ENCODE measurements at places on chromosomes 4 and X. TPM values are rescaled to one million over a fixed set of nuclear protein-coding genes. Genes with fewer than 3 reads are reported as not detected.

- DNase-seq: no peak
Observed at GRCh38 chrX:150478496-150479492, 89.6 kb upstream of the MTM1 start.

GRCh38 chr4:90198086-90198847 is 71.1 kb downstream of the CCSER1 start:
- no peak for DNase-seq

DNA sequence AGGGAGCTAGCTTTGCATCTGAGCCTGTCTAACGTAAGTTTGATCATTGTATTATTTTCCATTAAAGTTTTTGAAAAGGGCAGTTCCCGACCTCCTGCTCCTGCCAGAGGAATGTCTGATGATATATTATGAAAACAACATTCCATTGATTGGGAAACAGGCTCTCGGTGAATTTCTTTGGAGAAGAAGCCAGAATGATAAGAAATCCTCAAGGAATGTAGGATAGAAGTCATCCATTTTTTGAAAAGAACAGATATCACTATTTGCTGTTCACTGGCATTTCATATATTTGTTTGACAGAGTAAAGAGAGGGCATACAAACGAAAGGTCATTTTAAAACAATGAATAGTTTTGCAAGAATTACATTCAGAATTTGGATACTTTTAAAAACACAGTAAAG is 781.0 kb upstream of the HTR2C start:
- DNase-seq: no peak

GRCh38 chr4:15649914-15650545 is 5.1 kb downstream of the FBXL5 start:
- DNase-seq: peak; percentile 62

DNA sequence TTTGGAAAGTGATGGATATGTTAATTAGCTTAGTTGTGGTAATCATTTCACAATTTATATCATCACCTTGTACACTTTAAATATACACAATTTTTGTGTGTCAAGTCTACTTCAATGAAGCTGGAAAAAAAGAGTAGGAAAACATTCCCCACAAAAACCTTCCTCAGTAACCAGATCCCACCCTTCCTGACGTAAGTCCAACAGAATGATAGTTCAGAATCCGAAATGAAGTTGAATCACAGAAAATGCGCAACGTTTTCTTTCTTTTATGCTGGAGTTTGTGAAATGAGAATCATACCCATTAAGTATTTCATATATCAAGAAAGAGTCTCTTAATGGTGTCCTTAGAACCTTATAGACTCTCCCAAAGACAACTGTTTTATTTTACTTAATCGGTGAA is 292.9 kb downstream of the USP46 start:
- DNase-seq: no peak

DNA sequence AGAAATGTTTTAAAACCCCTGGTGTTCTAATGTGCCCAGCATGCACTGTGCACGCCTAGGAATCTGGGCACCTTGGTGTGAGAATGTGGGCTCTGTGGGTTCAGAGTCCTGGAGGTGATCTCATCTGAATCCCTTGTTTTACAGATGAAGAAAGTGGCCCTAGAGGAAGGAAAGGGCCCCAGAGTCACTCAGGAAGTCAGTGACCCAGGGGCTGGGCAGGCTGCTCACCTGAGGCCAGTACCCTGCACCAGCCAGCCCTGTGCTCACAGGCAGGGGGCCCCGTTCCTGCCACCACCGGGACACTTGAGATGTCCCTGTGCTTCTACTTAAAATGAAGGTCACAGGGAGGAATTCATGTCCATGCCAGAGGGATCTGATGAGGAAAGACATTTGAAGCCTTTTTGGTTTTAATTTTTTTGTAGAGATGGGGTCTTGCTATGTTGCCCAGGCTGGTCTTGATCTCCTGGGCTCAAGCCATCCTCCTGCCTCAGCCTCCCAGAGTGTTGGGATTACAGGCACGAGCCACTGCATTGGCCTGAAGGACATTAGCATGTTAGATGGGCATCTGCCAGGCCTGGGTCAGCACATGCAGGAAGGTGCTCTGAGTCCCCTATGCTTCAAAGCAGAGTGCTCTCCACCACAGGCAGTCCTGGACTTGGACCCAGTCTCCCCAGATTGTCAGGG is 7.4 kb upstream of the S100P start:
- no peak for DNase-seq

- no peak for DNase-seq
Observed at GRCh38 chrX:106177982-106178321, 9.8 kb downstream of the PWWP3B start.

- DNase-seq: no peak
Observed at GRCh38 chrX:21929209-21929608, 11.3 kb upstream of the SMS start.

GRCh38 chr4:146510942-146511341 is 10.8 kb downstream of the SLC10A7 start:
- no peak for DNase-seq

DNA sequence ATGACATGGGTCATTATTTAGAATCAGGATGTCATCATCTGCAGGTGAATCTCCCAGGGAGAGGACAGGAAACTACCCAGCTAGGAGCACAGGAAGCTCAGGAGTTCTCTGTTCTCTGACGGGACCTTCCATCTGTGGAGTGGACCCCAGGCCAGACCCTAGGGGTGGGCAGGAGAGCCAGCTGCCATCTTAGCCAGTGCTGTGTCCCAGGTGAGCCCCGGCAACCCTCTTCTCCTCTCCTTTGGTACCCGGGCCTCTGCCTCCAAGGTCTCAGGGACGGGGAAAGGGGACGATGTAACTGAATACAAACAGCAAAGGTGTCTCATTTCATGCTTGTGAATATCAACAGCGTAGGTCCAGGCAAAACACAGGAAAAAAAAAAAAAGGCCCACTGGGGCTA is 48.5 kb downstream of the C4orf50 start:
- DNase-seq: no peak

- DNase-seq: no peak
Observed at GRCh38 chr4:3036131-3036952, 38.0 kb downstream of the HTT-AS start.

GRCh38 chr4:90081432-90082144 is 45.6 kb upstream of the CCSER1 start:
- DNase-seq: no peak

- DNase-seq: no peak
Observed at GRCh38 chr4:109944591-109944990, 31.9 kb downstream of the EGF start.

- peak; percentile 32 for DNase-seq
Observed at GRCh38 chr4:70613306-70614183, 15.0 kb upstream of the ENAM start.

- DNase-seq: no peak
Observed at GRCh38 chrX:82335772-82336171, 1133.9 kb downstream of the SH3BGRL start.

DNA sequence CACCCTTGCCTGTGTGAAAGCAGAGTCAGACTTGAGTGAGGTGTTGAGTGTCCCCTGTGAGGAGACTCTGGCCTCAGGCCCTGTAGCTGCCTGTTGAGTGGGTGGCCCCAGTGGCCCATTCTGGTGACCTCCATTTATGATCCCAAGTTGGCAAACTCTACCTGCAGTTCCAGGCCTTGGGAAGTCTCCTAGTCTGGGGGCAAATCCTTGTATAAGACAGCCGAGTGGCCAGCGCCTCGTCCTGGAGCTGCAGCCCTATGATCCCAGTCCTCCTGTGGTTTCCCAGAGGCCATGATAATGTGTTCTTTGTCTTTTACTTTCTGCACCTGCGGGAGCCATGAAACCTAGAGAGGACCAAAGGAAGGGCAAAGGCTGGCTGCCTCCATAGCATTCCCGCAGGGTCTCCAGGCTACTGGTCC is 58.7 kb downstream of the NBDY start:
- DNase-seq: no peak

Gene HEPH
- 53.0 TPM for polyA plus RNA-seq

Gene PNMA6A
- 11.8 TPM for polyA plus RNA-seq

Gene GPR82
- polyA plus RNA-seq: 0.69 TPM

Gene ADH4
- polyA plus RNA-seq: 11.0 TPM

Gene PRSS12
- 15.4 TPM for polyA plus RNA-seq

Gene EPHA5
- 0.05 TPM for polyA plus RNA-seq

Gene MORF4L2
- 772 TPM for polyA plus RNA-seq

Gene SNCA
- 18.3 TPM for polyA plus RNA-seq
